Effector memory CD4-positive, alpha-beta T cell (primary cell): ENCODE measurements at places on chromosomes 11 and 22.

- no peak for DNase-seq
Measured at GRCh38 chr11:11461473-11461872, 108.4 kb upstream of the CSNK2A3 start.

GRCh38 chr22:36573815-36574363 is 44.9 kb upstream of the EIF3D start:
- no peak for DNase-seq

- DNase-seq: no peak
Measured at GRCh38 chr11:3865388-3866193, 10.1 kb downstream of the STIM1 start.

DNA sequence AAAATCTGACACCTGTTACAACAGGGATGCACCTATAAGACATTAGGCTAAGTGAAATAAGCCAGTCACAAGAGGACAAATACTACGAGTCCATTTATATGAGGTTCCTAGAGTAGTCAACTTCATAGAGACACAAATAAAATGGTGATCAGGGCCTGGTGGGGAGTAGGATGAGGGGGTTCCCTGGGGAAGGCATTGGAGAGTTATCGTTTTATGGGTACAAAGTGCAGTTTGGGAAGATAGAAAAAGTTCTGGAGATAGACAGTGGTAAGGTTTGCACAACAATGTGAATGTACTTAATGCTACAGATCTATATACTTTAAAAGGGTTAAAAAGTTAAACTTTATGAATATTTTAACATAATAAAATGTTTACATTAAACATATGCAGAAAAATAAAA is 31.4 kb upstream of the B3GNT6 start:
- no peak for DNase-seq

- no peak for DNase-seq
Measured at GRCh38 chr22:36922711-36923110, 9.3 kb downstream of the CSF2RB start.

DNA sequence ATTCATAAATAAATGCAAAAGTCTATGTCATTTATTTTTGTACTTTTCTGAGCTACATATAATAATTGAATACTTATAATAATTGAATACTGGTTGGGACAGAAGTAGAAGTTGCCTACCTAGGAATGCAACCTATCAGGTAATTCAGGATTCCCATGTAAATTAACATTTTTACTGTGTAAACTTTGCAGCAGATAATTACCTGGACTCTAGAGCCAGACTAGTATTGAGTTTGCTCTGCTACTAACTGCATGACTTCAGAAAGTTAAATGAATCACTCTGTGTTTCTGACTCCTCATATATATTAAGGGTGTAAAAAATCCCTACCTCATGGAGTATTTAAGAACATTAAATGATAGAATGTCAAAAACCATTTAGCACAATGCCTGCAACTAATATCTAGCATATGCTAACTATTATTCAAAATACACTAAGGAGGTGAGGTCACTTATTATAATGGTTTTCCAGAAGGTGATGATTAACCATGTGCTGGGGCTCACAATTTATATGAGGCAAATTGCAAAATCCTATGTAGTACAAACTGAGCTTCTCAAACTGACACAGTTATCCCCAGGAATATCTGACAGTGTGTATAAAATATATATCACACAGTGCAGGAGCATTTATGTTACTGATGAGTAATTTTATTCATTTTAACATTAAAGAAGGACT is 138.1 kb upstream of the ANO3 start:
- no peak for DNase-seq

GRCh38 chr11:94876222-94876621 is 97.1 kb downstream of the CWC15 start:
- no peak for DNase-seq

DNA sequence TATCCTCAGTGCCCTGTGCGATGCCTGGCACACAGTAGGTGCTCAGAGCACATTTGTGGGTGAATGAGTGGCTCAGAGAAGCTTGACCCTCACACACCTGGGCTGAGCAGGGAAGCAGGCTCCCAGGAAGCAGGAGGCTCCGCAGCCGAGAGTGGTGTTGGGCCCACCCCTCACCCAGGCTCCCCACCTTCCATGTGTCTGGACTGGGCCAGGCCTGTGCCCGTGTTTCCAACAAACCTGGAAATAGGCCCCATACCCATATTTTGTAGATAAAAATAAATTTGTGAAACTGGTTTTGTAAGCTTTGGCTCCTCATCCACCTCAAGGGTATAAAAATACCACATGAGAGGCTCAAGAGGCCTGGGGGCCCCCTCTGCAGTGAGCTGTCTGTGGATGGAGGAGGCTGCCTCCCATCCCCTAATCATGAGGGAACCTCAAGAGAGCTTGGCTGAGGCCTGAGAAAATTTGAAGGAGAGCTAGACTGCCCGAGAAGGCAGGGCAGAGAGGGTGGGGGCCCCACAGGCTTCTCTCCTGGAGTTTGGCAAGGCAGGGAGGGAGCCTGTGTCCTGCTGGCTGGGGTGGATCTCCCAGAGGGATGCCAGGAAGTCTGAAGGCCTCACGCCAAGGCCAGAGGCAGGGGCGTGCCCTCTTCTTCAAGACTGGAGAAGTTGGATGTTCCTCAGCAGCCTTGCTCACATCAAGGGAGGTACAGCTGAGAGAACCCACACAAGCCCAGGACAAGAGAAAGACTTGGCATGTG is 147.0 kb upstream of the NECTIN1 start:
- no peak for DNase-seq

DNA sequence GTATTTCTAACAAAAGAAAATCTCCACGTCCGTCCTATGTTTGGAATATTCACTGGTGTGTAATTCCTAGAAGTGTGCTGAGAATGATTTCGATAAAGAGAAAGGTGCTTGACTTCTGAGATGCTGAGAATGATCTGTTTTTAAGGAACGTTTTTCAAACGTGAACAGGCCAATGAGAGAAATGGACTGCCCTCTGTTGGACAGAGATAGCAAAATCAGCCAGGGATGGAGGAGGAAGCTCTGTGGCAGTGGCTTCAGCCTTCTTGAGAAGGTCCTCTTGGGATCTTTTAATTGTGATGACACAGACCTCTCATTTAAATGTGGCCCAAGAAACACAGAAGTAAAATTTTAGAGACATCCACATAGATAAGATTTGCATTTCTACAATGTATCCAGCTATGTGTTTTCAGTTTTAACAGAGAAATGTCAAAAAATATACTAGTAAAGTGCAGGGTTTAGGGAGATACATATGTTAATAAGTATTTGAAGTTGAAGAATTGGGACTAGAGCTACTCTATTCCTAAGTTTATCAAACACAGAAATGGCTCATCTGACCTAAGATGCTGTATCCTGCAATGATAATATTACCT is 84.0 kb upstream of the RCN1 start:
- no peak for DNase-seq

GRCh38 chr11:17529844-17530185 is 14.4 kb downstream of the USH1C start:
- DNase-seq: no peak

- DNase-seq: no peak
Measured at GRCh38 chr11:59833602-59834001, 11.7 kb downstream of the CBLIF start.

GRCh38 chr22:17370026-17370765 is 936 bp downstream of the CECR2 start:
- no peak for DNase-seq

GRCh38 chr22:36797374-36797773 is 19.5 kb downstream of the PVALB start:
- DNase-seq: no peak

- no peak for DNase-seq
Measured at GRCh38 chr11:78907636-78908035, 333.0 kb upstream of the NARS2 start.

DNA sequence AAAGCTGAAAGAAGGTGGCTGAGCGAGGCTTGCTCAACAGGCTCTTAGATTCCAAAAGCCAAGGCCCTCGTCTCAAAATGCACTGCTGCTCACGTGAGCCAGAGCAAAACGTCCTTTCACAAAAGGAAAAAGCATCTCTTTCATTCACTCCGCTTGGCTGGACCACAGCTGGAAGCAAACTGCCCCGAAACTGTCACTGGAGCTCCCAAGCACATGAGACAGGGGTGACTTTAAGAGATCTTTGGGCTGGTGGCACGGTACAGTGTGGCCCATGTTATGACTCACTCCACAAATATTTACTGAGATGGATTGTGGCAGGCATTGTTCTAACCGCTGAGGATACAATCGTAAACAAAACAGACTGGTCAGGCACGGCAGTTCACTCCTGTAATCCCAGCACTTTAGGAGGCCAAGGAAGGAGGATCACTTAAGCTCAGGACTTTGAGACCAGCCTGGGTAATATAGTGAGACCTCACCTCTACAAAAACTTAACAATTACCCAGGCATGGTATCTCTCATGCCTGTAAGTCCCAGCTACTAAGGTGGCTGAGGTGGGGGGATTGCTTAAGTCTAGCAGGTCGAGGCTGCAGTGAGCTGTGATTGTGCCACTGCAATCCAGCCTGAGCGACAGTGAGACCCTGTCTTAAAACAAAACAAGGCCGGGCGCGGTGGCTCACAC is 3.6 kb downstream of the PLA2G6 start:
- no peak for DNase-seq

DNA sequence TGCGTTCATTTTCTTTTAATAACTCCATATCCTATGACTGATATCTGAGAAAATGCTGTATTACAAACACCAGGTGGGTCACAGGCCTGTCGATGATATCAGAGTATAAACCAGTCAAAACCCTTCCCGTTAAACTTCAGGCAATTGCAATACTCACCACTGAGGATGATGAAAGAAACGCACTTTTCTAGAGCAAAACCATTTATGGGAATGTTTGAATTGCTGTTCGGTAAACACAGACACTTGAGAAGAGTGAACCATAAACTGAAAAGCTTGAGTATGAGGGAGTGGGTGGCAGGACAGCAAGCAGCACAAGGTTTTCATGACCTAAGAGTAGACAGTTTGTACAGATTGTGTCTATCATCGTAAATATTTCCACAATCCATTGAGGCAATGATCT is 139.8 kb upstream of the CEP126 start:
- no peak for DNase-seq

- DNase-seq: no peak
Measured at GRCh38 chr11:108203075-108203474, 19.4 kb downstream of the NPAT start.

- DNase-seq: no peak
Measured at GRCh38 chr11:126140926-126141280, 70.5 kb downstream of the RPUSD4 start.
